ENCODE measurements at places on chromosomes 13 and 19.

GRCh38 chr19:23882493-23882892, 32.2 kb upstream of the ZNF726 start:
- DNase-seq = no peak

DNA sequence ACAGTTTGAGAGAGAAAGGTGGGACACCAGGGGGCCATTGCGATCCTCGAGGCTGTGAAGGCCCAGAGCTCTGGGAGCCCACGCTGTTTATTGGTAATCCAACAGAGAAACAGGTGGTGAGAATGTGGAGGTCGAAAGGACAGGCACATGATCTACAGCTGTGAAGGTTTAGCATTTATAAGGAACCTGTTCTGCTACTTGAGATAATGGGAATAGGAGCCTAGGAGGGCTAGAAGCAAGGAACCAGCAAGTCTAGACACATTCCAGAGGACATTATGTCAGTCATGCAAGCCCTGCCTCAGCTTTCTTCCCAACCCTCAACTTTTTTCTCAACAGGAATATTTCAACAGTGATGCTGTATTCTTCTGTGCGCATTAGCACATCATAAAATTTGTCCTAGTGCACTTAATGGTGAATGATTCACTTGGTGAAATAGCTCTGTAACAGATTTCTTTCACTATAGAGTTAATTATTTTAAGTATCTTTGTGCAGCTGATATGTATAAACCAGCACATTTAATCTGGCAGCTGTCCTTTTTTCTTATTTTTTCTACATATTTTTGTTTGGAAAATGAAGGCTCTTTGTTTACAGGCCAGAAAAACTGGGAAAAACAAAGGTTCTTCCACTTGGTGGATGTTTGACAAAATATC, 25.4 kb downstream of the ZNF90 start:
- DNase-seq = no peak

- DNase-seq = no peak
These were observed 29.2 kb downstream of the SIPA1L3 start for GRCh38 chr19:37936166-37936565.

- DNase-seq = no peak
These were observed 22.5 kb upstream of the SHKBP1 start for GRCh38 chr19:40553885-40554857.

GRCh38 chr19:2168619-2169424, 5.1 kb downstream of the DOT1L start:
- DNase-seq = peak; percentile 91

DNA sequence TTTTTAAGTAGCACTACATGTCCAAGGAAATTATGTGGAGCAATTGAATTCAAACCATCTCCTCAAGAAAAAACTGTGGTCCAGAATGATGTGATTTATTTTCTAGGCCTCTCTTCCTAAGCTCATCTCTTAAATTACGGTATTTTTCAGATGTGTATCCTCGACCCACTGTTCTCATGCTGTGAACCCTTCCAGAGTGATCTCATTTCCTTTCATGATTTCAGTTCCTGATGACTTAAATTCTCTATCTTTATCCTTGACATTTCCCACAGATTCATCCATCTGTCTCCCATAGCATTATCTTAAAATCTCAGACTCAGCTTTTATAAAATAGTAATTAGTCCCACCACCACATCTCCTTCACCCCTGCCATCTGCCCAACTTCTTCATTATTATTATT, 117.6 kb upstream of the SPRY2 start:
- DNase-seq = no peak

- peak; percentile 3 for DNase-seq
These were observed 183.3 kb downstream of the KDM4B start for GRCh38 chr19:5152013-5152763.

DNA sequence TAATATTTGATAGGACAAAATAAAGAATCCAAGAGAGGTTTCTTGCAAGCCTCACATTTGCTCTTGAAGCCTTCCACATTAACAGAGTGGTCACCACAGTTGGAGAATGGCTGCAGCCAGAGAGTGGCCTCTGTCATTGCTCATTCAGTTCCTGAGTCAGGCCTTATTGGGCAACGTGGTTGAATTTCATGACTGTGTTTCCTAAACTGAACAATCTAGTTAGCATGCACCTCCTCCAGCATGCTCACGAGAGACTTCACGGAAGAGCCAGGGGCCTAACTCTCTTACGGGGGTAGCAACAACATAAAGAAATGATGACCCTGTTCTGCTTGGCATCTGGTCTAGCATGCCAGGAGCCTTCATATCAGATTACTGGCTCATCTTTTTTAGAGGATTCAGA, 9.6 kb upstream of the UBL3 start:
- no peak for DNase-seq

DNA sequence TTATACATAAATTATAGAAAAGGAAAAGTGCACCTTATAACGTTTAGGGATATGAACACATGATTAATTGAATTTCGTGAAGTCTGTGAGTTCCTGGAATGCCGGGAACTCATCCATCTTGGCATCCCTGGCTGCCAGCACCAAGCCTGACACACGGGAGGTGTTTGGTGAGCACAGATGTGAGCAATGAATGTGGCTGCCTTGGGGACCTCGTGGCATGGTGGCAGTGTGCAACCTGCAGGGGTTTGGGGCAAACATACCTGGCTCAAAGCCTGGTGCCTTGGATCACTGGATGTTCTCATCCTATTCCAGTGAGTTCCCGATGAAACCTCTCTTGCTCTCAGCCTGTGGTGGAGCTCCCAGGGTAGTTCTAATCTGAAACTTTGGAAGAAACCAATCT, 10.4 kb upstream of the MAP2K2 start:
- no peak for DNase-seq

DNA sequence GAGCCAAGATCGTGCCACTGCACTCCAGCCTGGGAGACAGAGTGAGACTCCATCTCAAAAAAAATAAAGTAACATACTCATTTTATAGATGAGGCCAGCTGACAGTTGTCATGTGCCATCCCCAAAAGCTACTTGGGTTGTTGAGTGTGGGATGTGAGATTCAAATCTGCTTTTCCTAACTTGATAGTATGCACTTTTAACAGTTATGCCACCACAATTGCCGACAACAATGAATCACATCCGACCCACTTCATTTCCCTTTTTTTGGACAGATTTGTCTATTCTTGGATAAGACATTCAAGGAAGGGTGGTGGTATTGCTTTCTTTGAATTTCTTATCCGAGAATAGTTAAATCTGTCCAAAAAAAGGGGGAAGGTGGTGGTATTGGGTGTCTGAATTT, 16.3 kb upstream of the DNMT1 start:
- DNase-seq = no peak

- no peak for DNase-seq
These were observed 10.5 kb downstream of the WIZ start for GRCh38 chr19:15439078-15439799.

DNA sequence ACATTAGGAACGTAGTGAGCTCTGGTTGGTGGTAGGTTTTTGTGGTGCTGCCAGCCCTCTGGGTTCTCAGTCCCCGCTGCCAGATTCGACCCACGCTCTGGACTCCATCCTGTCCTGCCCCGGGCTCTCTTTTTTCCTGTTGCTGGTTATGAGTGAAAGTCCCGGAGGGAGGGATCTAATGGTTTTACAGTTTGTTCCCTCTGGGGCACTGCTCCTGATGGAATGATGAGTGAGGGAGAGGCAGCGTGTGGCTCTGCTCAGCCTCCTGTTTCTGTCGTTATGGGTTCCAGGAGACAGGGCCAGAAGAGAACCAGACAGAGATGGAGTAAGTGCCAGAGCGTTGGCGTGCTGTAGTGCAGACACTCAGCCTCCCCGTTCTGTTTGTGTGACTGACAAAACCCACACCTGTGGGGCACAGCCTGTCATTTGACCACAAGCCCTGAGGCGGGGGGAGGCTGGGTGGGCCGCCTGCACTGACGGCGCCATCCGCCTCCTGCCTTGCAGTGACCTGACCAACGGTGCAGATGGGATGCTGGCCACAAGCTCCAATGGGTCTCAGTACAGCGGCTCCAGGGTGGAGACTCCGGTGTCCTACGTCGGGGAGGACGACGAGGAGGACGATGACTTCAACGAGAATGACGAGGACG, 18.3 kb downstream of the ATP4B start:
- no peak for DNase-seq

GRCh38 chr13:79043208-79043607, 362.8 kb downstream of the RBM26 start:
- no peak for DNase-seq

- no peak for DNase-seq
These were observed 50.3 kb downstream of the ZNF44 start for GRCh38 chr19:12244370-12244769.

GRCh38 chr13:65677906-65678305, 1552.2 kb downstream of the PCDH9 start:
- no peak for DNase-seq

DNA sequence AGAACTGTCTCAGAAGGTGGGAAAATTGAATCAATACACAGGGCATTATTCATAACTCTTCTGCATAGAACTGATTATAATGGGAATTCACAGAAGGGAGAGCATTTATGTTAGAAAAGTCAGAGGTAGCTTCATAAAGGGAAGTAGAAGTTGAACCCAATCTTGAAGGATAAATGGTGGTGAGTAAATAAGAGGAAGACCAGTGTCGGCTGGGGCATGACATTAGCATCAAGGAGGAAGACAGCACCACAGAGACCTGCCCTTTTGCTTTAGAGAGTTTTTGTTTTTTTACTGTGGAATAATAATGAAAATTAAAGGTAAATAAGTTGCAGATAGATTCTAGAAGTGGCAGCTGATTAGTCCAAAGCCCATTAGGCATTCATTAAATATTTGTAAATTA, 21.9 kb downstream of the CDC16 start:
- no peak for DNase-seq

DNA sequence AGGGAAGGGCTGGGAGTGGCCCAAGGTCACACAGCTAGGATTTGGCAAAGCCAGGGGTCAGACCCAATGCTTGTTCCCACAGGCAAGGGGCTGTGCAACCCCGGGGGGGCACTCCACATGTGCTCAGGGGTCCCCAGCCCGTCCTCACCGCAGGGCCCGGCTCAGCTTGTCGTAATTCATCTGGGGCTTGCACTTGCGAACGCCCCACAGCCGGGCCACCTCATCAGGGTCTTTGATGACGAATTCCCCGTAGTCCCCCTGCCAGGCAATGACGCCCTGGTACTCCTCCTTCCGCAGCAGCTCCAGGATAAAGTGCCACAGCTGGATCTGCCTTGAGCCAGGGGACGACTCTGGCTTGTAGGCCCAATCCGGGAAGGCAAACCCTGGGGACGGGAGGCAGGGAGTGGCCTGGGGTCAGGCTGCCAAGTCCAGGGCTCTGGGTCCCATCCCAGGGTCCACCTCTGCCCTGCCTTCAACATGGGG, 4.7 kb downstream of the ERF start:
- no peak for DNase-seq

DNA sequence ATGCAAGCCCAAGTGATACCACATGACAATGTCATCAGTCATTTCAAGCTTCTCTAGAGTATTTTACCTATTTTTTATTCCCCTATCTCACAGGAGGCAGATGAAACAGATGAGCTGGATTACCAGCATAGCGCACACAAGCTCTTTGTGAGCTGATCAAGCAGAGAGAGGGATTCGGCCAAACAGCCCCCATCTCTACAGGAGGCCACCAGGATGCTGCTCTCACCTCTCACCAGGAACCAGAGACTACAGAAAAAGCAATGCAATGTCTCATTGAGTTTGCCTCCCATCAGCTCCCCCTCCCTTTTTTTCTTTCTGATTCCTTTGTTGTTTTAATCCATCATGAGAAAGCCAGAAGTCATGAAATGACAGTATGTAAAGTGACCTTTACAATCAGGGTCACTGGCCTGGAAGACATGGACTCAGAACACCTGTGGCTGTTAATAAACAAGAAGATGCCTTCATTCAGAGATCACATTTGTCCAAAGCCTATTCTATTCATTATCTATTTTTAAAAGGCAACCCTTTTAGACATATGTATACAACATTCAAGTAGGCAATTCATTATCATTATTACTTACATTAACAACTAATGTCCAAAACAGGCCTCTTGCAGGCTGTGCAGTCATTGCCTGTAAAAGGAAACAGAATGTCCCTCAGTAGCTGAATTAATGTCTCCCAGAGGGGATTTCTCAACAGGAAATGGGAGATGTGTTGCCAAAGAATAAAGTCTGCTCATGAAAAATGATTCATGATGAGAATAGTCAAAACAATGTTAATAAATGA, 656.6 kb downstream of the TBC1D4 start:
- no peak for DNase-seq

DNA sequence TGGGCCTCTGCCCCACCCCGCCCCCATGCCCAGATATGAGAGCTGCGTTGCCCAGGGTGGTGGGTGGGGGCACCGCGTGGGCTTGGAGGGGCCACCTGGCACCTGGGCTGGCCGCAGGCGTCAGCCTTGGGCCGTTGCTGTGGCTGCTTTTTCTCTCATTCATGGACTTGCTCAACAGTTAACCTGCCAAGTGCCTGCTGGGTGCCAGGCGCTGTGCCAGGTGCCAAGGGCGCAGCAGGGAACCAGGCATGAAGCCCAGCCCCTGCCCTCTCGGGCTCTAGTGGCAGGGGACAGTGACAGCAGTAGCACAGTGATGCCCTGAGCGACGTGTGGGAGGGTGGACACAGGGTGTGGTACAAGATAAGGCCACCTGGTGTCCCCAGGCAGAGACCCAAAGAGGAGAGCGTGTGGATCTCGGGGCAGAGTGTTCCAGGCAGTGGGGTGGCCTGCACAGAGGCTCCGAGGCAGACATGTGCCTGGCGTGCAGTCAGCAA, 28.1 kb downstream of the DHX34 start:
- peak; percentile 46 for DNase-seq

- DNase-seq = no peak
These were observed 48.4 kb downstream of the USPL1 start for GRCh38 chr13:30666113-30666512.

DNA sequence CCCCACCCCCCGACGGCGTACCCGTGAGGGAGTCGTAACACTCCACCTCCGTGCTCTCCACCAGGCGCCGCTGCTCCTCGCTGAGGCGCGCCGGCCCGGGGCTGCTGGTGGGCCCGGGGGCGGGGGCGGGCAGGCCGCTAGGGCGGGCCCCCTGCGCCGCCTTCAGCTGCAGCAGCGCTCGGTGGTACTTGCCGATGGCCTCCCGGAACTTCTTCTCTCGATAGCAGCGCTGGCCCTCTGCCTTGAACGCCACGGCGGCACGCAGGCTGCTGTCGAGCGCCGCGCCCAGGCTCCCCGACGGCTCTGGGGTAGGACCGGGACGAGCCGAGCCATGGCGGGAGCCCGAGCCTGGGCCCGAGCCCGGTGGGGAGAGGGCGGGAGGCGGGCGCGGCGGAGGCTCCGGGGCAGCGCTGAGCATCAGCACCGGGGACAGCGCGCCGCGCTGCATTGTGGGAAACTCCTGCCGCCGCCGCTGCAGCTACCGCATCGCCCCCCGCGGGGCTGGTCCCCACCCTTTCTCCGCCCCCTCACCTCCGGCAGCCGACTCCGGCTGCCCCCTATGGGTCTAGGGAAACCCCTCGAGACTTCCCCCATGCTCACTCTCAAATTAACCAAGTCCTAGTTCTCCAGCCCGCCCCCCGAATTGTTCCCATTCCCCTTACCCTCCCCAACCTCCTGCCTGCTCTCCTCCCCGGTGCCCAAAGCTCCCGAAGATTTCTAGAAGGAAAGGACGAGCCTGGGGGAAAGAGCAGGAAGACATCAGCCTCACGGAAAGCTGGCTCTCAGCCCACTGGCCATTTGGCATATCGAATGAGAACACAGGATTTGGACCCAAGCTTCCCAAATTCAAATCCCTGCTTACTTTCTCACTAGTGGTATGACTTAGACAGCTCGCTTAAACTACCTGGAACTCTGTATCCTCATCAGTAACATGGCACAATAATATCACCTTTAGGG, at the start of gene TTC9B:
Gene TTC9B, minus strand, starts transcription at position 451 of the 957 bp plus-strand sequence. Its CDS starts 3 bp downstream, at position 448.
- DNase-seq = peak; percentile 68

GRCh38 chr13:98143157-98143553, 261 bp downstream of the FARP1 start:
- peak; percentile 77 for DNase-seq

Measured in posterior cingulate gyrus (tissue), 11 donors.